ENCODE measurements at places on chromosomes 3 and 15. TPM values are rescaled to one million over a fixed set of nuclear protein-coding genes. Genes with fewer than 3 reads are reported as not detected.

DNA sequence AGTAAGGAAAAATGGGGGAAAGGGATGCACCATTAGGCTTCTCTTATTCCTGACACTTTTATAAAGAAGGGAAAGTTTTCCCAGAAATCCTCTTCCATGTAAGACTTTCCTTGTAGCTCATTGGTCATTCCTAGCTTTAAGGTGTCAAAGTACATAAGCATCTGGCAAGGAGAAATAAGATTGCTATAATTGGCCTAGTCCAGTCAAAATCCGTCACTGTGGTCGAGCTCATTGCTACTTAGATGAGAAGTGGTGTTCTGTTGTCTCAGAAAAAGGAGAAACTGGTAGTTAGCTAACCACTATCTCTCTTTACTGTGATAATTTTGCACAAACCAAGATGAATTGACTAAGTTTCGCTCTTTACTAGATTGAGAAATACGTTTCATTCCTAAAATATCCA is 370.1 kb downstream of the CNTN4 start:
- no peak for DNase-seq

GRCh38 chr3:29971895-29972294 is 634.5 kb upstream of the TGFBR2 start:
- DNase-seq: no peak

DNA sequence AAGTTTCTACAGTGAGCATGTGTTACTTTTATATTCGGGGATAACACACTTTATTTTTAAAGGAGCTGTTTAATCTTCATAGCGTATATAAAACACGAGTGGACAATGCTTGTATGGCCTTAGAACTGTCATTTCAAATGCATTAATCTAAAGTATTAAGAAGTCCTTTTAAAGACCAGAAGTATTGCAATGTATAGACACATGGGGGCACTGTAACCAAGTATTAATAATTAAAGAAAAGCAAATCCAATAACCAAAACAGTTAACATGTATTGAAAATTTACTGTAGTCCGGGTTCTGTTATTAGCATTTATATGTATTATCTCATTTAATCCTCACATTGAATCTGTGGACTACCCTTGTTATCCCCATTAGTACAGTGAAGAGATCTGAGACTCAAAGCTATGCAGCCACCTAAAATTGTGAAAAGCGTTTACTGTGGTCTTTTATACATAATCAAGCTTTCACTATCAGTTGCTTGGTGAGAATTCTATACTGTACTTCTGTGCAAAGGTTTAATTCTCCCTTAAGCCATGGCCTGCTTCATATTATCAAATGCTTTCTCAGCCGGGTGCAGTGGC is 10.1 kb downstream of the ARL14 start:
- peak; percentile 24 for DNase-seq

- no peak for DNase-seq
Measured at GRCh38 chr3:123258359-123258758, 56.6 kb downstream of the SEC22A start.

DNA sequence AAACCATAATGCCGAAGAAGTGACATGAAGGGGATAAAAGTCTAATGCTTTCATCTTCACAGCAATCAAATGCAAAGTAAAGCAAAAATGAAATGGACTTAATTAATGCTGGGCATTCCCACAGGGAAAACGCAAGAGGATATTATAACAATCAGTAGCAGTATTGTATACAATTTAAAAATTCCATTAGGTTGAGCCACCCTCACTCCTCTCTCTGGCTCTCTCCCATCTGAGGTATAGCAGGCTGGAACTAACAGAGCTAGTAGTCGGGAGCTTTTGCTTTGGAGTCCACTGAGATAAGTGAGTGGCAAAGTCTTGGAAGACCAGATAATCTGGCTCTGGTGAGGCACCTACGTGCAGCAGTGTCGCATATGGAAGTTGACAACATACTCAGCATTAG is 33.9 kb downstream of the DET1 start:
- DNase-seq: peak; percentile 64

GRCh38 chr3:14562121-14562890 is 22.2 kb upstream of the GRIP2 start:
- peak; percentile 69 for DNase-seq

GRCh38 chr15:40146037-40146436 is 14.8 kb upstream of the BUB1B start:
- DNase-seq: peak; percentile 57

DNA sequence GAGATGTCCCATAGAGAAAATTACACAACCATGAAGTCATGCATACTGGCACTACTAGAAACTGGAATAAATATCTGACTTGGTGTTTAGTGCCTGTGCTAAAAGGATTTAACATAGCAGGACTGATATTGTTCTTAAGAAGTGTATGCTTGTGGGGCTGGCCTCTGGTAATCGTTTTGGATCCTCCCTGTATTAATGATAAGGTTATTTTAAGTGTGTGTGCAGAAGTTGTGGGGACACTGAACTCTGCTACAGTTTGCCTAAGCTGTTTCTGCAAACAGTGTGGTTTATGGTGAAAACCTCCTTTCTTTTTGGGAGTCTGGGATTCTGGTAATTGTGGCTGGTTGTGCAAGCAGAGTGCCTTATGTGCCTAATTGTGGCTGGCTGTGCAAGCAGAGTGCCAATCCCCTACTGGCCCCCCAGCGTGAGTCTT is 120.8 kb downstream of the CLASP2 start:
- DNase-seq: no peak

DNA sequence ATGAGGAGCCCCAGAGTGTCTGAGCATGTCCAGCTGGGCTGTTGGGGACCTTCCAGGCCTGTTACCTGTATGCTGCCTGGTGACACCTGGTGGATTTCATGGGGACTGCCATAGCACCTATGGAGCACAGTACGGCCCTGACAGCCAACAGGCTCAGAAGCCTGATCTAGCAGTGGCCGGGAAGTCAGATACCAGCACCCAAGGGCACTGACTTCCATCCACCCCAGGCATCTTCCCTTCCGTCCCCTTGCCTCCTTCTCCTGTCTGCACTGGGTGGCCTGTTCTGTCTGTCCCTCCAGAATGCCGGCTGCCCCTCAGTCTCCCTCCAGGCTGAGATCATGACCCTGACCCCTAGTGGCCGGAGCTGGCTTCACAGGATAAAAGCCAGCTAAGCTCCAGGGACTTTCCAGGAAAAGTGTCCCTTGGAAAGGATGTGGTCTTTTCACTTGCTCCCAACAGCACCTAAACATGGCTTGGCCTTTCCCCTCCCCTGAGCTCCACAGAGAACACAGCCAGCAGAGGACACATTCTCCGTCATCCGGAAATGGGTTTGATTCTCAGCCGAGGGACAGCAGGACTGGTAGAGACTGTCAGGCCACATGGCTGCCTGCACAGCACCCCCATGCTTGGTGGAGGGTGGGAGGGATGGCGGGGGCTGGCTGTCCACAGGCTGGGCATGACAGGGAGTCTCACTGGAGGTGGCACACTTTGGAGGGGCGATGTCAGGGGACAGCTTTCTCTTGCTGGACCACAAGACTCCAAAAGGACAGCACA is 9.5 kb downstream of the RPS17 start:
- DNase-seq: peak; percentile 56

- no peak for DNase-seq
Measured at GRCh38 chr15:96838081-96838480, 507.6 kb downstream of the NR2F2 start.

- DNase-seq: no peak
Measured at GRCh38 chr3:18489939-18490338, 64.8 kb upstream of the SATB1 start.

GRCh38 chr3:63927422-63928280 is 15.5 kb upstream of the SCAANT1 start:
- DNase-seq: peak; percentile 26

DNA sequence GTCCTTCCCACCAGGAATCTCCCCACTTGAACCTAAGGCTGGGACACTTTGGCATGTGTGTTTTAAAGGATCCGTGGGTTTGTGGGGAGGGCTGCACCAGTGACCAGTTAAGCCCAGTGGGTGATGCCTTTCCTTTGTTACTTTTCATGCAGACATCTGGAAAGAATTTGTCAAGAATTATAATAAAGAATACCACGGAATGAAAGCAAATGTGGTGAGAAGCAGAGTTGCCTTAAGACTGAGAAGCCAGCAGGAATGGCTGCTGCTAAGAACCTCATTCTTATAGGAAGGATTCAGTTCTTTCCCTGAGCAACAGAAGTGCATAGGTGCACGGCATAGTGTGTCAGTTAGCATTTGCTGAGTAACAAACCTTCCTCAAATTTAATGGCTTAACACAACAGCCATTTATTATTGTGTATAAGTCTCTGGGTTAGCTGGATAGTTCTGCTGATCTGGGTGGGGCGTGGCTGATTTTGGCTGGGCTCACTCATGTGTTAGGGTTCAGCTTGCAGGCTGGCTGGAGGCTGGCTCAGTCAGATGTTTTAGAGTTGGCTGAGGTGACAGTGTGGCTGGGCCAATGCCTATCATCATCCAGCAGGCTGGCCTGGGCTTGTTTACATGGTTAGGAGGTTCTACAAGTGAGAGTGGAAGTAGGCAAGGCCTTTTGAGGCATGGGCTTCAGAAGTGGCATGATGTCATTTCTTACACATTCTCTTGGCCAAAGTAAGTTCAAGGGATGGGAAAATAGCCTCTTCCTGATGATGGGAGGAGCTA is 262.7 kb upstream of the CTDSPL start:
- DNase-seq: no peak

DNA sequence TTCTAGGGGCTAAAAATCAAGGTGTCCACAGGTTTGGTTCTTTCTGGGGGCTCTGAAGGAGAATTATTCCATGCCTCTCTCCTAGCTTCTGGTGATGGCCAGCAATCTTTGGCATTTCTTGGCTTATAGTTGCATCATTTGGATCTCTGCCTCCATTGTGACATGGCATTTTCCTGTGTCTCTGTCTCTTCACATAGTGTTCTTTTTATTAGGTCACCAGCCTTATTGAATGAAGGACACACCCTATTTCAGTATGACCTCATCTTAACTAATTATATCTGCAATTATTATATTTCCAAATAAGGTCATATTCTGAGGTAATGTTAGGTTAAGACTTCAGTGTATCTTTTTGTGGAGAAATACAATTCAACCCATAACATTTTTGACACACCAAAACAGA is 3.2 kb upstream of the GBE1 start:
- no peak for DNase-seq

- DNase-seq: no peak
Measured at GRCh38 chr3:4284865-4285264, 18.3 kb upstream of the SETMAR start.

DNA sequence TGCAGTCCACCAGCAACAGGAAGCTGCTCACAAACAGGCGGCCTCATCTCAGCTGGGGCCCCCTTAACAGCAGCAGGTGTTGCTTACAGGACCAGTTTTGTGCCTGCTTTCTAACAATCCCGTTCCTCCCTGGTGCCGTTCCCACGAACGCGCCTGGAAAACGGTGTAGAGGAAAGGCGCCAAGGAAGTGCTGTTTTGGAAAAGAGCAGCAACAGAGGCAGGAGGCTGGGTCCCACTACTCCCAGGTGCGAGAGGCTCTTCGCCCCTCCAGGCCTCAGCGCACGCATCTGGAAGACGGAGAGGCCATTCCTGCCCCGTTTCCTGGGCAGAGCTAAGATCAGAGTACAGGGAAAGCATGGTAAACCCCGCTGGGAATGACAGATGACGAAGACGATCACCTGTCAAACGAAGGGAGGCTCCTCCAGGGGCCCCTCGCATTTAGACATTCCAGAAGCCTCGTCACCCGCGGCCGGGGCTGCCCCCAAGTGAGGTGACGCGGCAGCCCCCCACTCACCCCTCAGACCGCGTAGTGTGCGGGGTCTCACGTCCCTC is 603 bp downstream of the SCAPER start:
- peak; percentile 16 for DNase-seq

DNA sequence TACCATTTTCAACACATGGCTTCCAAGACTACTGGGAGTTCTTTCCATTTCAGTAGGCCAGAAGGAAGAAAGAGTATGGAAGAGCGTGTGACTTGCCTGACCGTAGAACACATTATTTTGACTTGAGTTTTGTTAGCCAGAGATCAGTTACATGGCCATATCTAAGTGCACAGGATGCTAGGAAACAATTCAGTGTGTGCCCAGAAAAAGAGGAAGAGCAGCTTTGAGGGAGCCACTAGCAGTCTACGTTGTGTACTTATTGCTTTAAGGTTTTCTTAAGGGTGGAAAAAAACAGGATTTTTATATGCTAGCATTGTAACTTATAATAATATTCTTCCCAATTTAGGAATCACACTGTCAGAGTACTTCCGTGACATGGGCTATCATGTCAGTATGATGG is 44.1 kb upstream of the GRAMD1C start:
- no peak for DNase-seq

- DNase-seq: peak; percentile 42
Measured at GRCh38 chr3:37287776-37288175, 113.4 kb upstream of the LRRFIP2 start.

DNA sequence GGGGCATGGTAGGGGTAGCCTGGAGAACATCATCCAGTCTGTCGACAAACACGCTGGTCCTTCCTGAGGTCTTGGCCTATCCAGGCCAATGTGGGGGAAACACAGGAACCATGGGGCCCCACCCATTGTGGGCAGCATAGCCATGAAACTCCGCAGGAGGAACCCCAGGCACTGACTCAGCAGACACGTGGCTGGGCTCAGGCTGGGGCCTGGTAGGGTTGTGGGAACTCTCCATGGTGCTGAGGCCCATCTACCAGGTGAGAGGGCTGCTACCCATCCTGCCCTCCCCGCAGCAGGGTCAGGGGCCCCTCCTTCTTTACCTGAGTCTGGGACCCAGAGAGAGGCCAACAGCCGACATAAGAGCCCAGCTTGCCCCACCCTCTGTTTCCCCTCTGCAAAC is 22.6 kb upstream of the CACNA2D2 start:
- DNase-seq: peak; percentile 30

- no peak for DNase-seq
Measured at GRCh38 chr3:122875547-122876127, 80.8 kb downstream of the SLC49A4 start.

- no peak for DNase-seq
Measured at GRCh38 chr15:77518458-77518857, 97.8 kb downstream of the HMG20A start.

- DNase-seq: no peak
Measured at GRCh38 chr3:42188376-42188775, 77.6 kb downstream of the CCK start.

GRCh38 chr3:9754678-9755077 is 4.9 kb downstream of the OGG1 start:
- DNase-seq: no peak

DNA sequence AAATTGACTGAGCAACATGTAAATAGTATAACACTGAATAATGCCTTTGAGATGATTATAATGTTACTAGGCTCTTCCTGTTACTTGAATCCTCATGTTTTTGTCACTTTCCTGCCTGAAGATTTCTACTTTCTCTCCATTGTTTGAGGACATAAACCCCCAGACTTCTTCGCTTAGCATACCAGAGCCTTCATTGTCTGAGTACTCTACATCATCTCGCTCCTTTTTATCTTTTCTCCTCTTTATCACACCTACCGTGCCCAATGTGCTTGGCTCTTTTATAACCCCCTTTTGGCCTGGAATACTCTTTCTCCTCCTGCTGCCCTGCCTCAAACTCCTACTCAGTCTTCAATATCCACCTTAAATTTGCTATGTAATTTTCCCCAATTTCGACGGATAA is 30.3 kb upstream of the MGA start:
- DNase-seq: no peak

CHRNA5 gene
- 1.4 TPM for total RNA-seq

COL8A1 gene
- 119 TPM for total RNA-seq

BDH1 gene
- 3.1 TPM for total RNA-seq

DPPA2 gene
- total RNA-seq: not detected

PLCH1 gene
- total RNA-seq: not detected
